SJSA1 (cell line): ENCODE measurements at places on chromosomes 4 and X. TPM values are rescaled to one million over a fixed set of nuclear protein-coding genes. Genes with fewer than 3 reads are reported as not detected.

GRCh38 chrX:131066237-131066636 is 8.1 kb downstream of the ARHGAP36 start:
- H3K4me1 ChIP-seq: no peaks in the 10 kb centered on the region
- no peak overlapping the region for H3K4me3 ChIP-seq
- no peak overlapping the region for H3K27ac ChIP-seq

The NPY2R gene
- not detected in 2 replicates for total RNA-seq

- H3K27me3 ChIP-seq: no peaks in the 10 kb centered on the region
- no peak overlapping the region for H3K27ac ChIP-seq
- H3K36me3 ChIP-seq: no peaks in the 10 kb centered on the region
- H3K4me1 ChIP-seq: no peaks in the 10 kb centered on the region
- no peak for DNase-seq
These were observed 17.8 kb downstream of the SEPSECS start for GRCh38 chr4:25142468-25142867.

The CYLC1 gene
- total RNA-seq: not detected in 2 replicates

GRCh38 chr4:38630519-38630918 is 33.5 kb upstream of the KLF3 start:
- no peaks in the 10 kb centered on the region for H3K27me3 ChIP-seq
- no peak for DNase-seq
- H3K4me1 ChIP-seq: no peaks in the 10 kb centered on the region
- H3K36me3 ChIP-seq: no peaks in the 10 kb centered on the region
- no peak overlapping the region for H3K27ac ChIP-seq

DNA sequence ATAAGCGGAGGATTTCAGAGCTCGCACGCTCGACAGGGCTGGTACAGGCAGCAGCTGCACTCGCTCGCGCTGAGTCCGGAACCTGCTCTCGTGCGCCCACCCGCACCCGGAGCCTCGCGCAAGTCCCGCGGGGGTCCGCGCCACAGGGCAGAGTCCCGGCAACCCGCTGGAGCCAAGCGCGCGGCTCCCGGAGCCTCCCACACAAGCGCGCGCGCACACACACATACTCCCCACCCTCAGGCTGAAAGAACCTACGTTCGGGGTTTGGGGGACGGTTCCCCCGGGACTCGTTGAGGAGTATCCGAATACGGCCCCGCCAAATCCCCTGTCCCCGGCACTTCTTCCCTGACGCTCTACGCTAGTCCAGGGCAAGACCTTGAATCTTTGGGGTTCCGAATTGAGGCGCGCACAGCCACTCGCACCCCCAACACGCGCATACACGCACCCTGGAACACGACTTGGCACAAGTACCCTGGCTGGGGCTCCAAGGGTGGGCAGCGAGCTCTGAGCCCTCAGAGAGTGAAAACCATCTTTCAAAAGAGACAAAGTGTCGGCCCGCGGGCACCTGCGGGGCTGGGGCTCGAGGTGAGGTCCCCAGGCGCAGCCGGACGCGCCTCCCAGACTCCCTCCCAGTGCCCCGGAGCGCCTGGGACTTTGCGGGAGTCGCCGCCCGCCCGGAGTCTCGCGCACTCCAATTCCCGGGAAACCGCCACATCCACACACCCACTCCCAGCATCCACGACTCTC is 952 bp downstream of the ANOS1 start:
- no peaks in the 10 kb centered on the region for H3K36me3 ChIP-seq
- H3K27me3 ChIP-seq: 0 out of 2 replicates have a peak, but pooled peaks cover 4% of the 10 kb centered on the region
- peaks cover 6% of the 10 kb centered on the region for H3K4me1 ChIP-seq
- H3K4me3 ChIP-seq: peak overlapping the region; percentile 58
- peak; percentile 1 for DNase-seq

The SOD3 gene
- 1.7 and 2.0 TPM in 2 replicates for total RNA-seq

- H3K4me1 ChIP-seq: no peaks in the 10 kb centered on the region
- no peak overlapping the region for H3K4me3 ChIP-seq
- no peak overlapping the region for H3K27ac ChIP-seq
These were observed 35.5 kb downstream of the AMER1 start for GRCh38 chrX:64169988-64170387.

DNA sequence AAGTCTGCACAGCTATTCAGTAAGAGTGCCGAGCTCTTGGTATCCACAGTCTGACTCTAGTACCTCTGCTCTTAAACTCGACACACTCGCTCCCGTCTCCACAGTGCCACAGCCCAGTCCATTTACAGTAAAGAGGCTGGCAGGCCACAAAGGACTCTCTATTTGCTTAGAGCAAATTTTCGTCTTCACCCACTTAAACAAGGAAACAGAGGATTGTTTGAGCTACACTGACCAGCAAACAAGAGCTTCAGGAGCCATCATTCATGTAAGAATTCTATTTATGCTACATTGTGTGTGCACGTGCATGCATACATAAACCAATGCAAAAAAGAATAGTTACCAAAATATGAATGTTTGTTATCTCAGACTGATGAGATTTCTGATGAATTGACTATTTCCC is 290.2 kb downstream of the USP46 start:
- no peak for DNase-seq
- no peak overlapping the region for H3K4me3 ChIP-seq
- H3K27me3 ChIP-seq: no peaks in the 10 kb centered on the region
- H3K27ac ChIP-seq: no peak overlapping the region
- no peaks in the 10 kb centered on the region for H3K36me3 ChIP-seq
